ENCODE measurements at places on chromosomes 16 and 17.

- no peak for DNase-seq
These were observed 115.5 kb upstream of the TBX2 start for GRCh38 chr17:61284174-61284573.

GRCh38 chr16:87324411-87325275 is 7.5 kb upstream of the C16orf95 start:
- DNase-seq, result no peak

DNA sequence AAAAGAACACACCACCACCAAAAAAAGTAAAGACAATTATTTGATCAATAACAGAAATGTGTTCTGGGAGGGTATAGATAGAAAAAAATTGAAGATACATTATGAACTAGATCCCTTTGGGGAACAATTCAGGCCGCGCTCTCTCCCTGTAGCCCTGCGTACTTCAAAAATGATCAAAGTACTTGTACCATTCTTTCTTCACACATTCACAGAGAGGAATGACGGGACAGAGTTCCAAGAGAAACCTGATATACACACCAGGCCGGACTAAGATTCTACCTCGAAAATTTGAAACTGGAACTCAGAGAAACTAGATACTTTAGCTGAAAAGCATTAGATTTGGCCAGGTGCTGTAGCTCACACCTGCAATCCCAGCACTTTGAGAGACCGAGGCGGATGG is 50.0 kb downstream of the CNOT1 start:
- no peak for DNase-seq

DNA sequence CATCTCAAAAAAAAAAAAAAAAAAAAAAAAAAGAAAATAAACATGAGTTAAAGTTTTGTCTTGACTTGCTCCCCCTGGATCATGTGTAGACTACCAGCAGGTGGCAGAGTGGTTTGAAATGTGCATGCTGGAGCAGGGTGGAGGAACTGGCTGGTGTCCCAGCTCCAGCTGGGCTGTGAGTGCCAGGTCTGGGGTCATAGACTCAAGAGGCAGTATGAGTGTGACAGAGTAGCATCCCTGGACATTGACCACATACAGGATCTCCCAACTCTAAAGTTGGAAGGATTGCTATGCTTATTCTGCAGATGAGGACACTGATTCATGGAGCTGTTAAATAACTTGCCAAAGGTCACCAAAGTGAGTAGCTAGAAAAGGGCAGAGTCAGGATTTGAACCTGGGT is 198.0 kb upstream of the MPHOSPH6 start:
- peak; percentile 3 for DNase-seq

DNA sequence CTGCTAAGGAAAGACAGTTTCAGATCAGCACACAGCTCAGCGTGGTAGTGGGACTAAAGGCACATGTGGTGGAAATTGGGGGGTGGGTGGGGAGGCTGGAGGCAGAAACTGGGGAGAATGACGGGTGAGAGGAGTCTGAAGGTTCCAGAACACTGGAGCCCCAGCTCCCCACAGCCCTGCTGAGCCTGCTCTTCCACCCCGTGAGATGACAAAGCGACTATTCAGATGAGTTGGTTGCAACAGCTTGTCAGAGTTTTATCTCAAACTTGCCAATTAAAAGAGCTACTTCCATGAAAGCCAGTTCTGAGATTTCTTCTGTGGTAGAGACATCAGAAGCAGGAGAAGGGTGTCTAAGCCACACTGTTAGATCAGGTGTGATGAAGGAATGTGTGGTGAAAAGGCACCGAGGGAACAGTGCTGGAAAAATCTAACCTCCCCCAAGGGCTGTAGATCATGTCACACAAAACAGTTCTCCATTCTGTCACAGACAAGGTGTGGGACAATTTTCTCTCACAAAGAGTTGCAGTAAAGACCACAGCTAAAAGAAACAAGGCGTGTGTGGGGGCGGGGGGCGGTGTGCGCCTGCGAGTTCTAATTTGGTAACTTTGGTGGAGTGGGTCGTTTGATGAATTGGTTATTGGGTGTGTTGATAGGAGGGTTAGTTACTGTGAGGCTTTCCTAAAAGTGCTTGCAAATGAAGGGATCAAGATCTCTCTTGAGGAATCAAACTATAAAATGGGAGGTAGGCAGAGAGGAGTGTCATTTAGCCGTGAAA is 39.0 kb downstream of the CCDC182 start:
- DNase-seq, result no peak

DNA sequence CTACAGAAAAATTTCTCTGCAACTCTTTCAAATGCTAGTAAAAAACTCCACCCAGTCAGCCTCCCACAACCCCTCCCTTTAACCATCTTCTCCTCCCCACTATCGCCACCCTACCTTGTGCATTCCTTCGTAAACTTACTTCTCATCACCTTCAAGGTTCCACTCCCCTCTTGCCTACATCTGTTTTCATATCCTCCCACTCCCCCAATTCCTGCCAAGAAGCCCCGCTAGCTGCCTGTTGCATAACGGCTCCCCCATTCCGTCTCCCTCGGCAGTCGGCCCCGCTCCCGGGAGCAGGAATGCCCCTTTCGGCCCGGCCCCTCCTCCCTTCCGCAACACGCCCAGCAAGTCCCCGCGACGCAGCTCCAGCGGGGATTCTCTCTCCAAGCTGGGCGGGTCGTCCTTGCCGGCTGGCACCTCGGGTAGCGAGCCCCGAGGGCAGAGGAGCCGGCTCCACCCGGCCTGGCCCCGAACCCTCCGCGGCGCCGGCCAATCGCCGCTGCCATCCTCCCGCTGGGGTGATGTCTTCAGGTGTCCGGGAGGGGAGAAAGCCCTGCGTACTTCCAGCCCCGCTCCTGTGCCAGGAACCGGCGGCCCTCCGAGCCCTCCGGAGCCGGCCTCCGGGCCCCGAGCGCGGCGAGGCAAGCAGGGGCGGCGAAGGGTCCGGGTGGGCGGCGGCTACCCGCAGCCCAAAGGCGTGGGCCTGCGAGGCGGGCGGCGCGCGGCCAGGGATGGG is 1.5 kb downstream of the PHLPP2 start:
- peak; percentile 66 for DNase-seq

- no peak for DNase-seq
These were observed 9.2 kb upstream of the TNFRSF13B start for GRCh38 chr17:16980813-16981731.

GRCh38 chr16:17574256-17574655 is 103.5 kb upstream of the XYLT1 start:
- no peak for DNase-seq
